Activated CD4-positive, alpha-beta T cell treated with anti-CD3 and anti-CD28 coated beads, Interleukin-2, Interleukin-4, amounts not matched to agents 100 ng/mL and 50 ng/mL, durations not matched to agents 16 hours and 8 hours (primary cell): ENCODE measurements at places on chromosomes 1 and 21.

DNA sequence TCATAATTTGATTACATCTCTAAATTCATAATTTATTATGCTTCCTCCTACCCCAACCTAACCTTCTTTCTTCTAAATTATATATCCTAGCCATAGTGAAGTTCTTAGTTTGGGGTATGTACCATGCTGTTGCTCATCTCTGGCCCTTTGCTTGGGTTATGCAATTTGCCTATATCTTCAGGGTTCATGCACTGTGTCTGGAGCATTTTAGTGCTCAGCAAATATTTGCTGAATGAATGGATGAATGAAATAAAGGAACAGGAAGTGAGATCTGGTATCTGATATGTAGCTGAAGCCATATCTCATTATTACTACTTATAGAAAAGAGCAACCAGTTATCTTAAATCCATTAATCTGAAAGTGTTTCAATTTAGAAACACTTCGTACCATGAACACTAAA lies 137.6 kb downstream of the GPATCH2 start:
- no peak for DNase-seq

GRCh38 chr1:87045761-87046304 lies 131.4 kb downstream of the HS2ST1 start:
- peak; percentile 50 for DNase-seq

DNA sequence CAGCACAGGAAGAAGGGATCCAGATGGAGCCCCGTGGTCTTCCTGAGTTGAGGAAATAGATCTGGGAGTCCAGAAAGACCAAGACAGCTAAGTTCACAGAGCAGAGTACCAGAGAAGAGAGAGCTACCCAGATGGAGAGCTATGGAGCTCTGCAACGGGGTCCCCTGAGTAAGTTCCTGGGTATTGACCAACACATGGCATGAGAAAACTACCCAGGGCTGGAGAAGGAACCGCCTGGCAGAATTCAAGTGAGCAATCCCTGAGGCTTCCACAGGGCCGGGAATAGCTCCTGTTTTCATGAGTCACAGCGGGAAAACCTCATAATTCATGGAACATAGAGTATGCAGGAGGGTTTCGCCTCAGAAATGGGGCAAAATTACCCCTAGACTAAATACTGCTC lies 19.7 kb downstream of the STPG1 start:
- DNase-seq, result no peak

DNA sequence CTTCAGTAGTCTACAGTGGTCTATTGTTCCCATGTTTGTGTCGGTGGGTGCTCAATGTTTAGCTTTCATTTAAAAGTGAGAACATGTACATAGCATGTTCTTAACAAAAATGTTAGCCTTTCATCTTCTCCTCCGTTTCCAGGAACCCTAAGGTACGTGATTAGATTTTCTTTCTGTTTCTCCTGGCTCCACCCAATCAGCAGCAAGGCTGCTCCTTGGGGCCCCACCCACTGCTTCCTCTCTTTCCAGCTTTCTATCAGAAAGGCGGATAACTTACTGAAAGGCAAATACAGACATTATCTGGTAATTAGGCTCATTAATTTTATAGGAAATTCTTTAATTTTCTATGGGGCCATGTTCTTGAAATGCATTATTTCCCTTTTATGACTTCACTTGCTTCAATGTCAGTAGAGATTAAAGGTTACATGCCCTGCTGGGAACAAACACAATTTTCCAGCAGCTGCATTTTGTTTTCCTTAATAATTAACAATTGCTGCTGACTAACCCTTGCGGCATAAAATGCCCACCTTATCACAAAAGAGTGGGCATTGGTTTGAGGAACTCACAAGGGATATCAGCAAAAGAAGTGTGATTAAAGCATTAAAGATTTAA lies 324.9 kb upstream of the SNX7 start:
- DNase-seq, result no peak

GRCh38 chr21:26490771-26491170 lies 82.3 kb downstream of the CYYR1 start:
- DNase-seq, result no peak

- no peak for DNase-seq
Observed at GRCh38 chr1:164971391-164971790, 385.1 kb downstream of the LMX1A start.

DNA sequence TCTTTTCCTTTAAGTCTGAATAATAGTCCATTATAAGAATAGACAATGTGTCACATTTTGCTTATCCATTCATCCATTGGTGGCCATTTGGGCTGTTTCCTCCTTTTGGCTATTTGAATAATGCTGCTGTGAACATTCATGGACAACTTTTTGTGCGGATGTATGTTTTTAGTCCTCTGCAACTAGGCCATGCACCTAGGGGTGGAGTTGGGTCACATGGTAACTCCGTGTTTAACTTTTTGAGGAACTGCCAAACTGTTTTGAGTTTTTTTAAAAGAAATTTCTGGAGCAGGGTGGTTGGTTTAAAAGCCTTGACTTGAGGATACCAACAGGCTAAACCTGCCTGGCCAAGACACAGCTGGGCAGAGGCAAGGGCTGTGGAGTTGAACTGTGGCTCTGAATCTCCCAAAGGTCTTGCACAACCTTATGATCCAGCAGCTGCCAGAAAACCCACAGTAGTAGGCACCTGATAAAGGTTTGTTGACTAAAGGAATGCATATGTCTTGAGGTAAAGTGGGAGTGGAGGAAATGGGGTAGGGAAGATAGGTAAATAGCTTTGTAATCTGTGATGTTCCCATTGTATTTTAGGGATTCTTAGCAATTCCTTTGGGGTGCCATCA lies 5.6 kb upstream of the RPTN start:
- no peak for DNase-seq

GRCh38 chr1:101485712-101486111 lies 248.9 kb downstream of the S1PR1 start:
- no peak for DNase-seq

GRCh38 chr1:59856725-59857338 lies 42.1 kb downstream of the HOOK1 start:
- no peak for DNase-seq

- DNase-seq, result no peak
Observed at GRCh38 chr1:87684194-87684593, 355.5 kb downstream of the LMO4 start.

- DNase-seq, result no peak
Observed at GRCh38 chr1:65467536-65467935, 47.1 kb downstream of the LEPR start.

DNA sequence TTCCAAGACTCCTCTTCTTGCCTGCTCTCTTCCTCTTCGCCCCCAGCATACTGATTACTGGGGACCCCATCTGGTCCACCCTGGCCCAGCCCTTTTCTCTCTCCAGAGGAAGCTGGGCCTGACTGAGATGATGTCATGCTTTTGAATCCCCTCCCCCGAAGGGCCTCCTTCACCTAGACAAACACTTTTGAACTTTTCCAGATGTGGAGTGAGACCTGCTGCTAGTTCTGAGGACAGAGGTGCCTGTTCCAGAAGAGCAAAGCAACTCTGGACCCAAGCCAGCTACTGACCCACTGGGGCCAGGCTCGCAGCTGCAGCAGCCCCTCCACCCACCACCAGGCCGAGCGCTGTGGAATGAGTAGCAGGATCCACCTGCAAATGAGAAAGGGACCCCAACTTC lies 8.4 kb downstream of the CD34 start:
- no peak for DNase-seq

DNA sequence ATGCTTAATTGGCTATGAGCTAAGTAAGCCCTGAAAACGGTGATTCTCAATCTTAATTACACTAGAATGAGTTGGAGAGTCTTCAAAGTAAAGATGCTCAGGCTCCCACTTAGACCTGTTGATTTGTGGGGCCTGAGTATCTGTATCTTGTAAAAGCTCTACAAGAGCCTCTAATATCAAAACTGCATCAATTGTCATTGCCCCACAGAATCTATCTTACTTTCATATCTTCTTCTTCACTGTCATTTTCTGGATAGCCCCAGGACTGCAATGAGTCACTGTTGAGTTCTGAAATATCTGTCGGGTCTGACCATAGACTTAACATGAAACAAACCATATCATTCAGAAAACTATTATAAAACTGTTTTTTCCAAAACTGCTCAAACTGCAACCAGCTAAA lies 102.8 kb upstream of the SERTAD4 start:
- DNase-seq, result peak; percentile 63

- DNase-seq, result peak; percentile 59
Observed at GRCh38 chr1:67211589-67212563, 45.6 kb downstream of the IL23R start.

DNA sequence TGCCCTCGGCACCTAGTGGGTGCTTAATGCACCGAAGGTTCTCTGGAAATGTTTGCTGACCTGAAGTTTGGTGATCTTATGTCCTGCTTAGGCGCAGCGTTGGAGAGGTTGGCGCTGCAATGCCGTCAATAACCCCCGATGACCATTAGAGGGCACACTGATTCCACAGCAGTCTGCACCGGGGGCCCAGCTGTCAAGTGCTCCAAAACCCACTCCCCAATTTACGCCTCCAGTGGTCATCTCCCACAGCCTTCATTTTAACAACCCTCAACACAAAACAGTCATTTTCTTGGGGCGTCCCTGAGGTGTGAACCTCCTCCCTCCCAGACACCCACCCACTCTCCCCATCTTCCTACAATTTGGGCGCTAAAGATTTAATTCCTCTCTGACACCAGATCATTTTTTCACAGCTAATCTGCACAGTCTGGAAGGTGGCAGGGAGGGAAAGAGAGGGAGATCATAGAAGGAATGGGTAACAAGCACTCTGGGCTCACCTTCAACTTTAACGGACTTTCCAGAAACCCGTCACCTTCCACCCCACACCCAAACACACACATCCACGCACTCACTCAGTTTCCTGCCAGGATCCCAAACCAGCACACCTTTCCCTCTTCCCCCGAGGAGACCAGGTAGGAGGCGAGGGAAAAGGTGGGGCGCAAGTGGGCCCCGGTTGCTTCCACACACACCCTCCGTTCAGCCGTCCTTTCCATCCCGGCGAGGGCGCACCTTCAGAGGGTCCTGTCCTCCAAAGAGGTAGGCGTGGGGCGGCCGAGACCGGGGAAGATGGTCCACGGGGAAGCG lies 570 bp upstream of the NPR1 start:
- DNase-seq, result peak; percentile 54

- DNase-seq, result no peak
Observed at GRCh38 chr1:204591473-204592090, 75.4 kb downstream of the MDM4 start.

DNA sequence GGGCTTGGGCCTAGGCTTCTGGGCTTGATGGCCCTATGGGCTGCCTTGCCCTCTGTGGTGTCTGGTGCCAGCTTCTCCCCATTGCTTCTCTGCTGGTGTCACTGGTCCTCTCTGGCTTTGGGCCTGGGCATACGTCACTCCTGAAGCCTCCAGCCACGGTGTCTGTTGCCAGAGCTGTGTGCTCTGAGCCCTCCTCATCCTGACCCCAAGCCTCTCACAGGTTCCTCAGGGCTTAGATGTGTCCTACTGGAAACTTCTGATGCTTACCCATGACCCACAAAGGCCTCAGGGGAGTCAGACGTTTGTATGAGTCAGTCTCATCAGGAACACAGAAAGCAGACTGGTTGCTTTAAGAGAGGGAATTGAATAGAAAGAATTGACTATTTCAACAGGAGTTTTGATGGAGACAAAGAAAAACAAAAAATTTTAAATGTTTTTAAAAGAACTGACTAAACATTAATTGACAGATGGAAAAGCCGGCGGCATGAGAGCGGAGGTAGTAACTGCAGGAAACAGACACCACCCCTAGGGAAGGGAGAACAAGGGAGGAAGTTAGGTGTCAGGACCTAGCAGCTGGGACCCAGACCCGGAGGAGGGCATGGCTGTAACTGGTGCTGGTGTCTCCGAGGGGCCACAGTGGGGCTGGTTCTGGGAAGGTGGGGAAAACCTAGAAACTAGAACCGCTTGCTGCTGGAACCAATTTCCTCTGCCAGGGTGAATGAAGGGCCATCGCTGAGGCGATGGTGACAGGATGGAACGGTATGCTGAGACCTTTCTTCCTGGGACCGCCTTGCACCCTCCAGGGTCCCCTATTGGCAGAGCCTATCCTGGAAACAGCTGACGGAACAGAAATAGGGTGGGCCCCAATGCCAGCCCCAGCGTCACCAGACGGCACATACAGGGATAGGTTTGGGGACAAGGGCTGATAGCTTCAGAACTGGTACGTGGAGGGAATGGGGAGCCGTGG lies 40.0 kb upstream of the CITED4 start:
- no peak for DNase-seq

- DNase-seq, result no peak
Observed at GRCh38 chr1:218588540-218589172, 243.5 kb downstream of the TGFB2 start.

- no peak for DNase-seq
Observed at GRCh38 chr1:202671399-202671798, 38.9 kb downstream of the SYT2 start.
